ENCODE measurements at places on chromosomes 3 and 15.

GRCh38 chr3:14891135-14892132 is 55.9 kb upstream of the NR2C2 start:
- DNase-seq = no peak

GRCh38 chr15:93180128-93180527 is 91.1 kb upstream of the RGMA start:
- DNase-seq = no peak

GRCh38 chr3:115666920-115667737 is 43.8 kb downstream of the GAP43 start:
- DNase-seq = no peak

DNA sequence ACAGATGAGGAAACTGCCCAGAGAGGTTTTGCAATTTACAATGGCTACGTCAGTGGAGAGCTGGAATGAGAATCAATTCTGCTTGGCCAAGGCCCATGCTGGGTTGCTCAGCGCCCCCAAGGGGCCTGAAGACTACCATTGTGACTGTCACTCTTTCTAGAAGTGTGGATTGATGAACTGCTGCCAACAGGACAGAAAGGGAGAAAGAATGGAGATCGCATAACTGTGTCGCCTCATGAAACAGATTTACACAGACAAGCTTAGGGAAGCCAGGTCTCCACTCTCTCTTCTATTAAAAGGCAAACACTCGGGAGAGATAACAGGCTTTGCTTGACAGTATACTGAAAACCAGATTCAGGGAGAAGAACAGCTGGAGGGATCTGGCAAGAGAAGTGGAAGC is 160.0 kb downstream of the STT3B start:
- DNase-seq = no peak

DNA sequence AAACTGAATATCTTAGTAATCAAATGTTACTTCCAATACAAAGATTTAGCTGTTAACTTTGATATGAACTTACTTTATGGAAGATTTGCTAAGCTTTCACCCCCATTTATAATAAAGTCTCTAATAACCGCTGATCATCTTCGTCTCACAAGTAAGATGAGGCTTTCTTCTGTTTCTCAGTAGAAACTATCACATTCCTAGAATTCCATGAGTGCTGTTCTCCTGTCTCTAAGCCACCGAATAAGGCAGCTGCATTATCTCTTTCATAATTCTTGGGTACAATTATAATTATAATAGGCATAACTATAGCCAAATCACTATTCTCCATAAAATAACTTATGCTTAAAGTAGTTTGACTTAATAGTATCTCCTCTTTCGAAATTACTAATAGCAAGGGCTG is 18.3 kb upstream of the SETMAR start:
- DNase-seq = no peak

DNA sequence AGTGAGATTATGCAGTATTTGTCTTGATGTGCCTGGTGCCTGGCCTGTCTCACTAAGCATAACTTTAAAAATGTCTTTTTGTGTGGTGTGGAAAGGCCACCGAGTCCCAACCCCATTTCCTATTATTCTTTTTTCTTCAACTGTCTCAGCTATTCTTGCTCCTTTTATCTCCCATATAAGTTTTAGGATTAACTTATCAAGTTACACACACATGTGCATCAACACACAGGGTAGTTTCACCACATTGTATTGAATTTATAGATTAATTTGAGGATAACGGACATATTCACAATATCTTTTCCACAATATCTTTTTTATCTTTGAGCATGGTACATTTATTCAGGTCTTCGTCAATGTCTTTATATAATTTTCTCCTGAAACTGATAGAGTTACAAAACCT is 127.6 kb downstream of the RYR3 start:
- no peak for DNase-seq

- no peak for DNase-seq
Measured at GRCh38 chr3:122085673-122086072, 30.5 kb downstream of the CD86 start.

GRCh38 chr3:71127052-71127831 is 456.3 kb downstream of the FOXP1 start:
- DNase-seq = peak; percentile 37
